ENCODE measurements at places on chromosomes 16 and 17. TPM values are rescaled to one million over a fixed set of nuclear protein-coding genes. Genes with fewer than 3 reads are reported as not detected.

GRCh38 chr16:49431040-49431439 lies 57.4 kb downstream of the C16orf78 start:
- DNase-seq, result no peak

- peak; percentile 31 for DNase-seq
Measured at GRCh38 chr17:57114085-57114673, 29.1 kb downstream of the AKAP1 start.

GRCh38 chr17:82267575-82268379 lies 5.7 kb downstream of the CSNK1D start:
- peak; percentile 91 for DNase-seq

SLC12A3 gene
- not detected for total RNA-seq

DNA sequence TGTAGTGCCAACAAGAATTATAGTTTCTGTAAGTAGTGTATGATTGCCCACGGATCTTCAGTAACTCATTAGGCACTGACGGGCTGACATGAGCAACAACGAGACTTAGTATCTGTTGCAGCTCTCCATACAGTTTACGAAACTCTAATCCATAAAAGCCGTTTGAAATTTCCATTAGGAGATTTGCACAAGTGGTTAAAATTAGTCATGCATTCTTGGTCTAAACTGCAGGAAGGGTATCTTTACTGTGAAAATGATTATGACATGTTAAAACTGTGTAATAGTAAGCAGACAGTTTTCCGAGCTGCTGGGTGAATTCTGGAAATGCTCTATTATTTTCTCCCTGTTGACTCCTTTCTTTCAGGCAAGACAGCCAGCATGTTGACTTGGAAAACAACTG lies 605.0 kb downstream of the WWOX start:
- DNase-seq, result no peak

DHODH gene
- 11.6 TPM for total RNA-seq
